ENCODE measurements at places on chromosomes 1 and 21.

- DNase-seq: no peak
Measured at GRCh38 chr1:185939142-185939541, 205.0 kb downstream of the HMCN1 start.

- DNase-seq: no peak
Measured at GRCh38 chr1:59422921-59423575, 126.2 kb downstream of the FGGY start.

- no peak for DNase-seq
Measured at GRCh38 chr1:162709870-162710269, 77.6 kb downstream of the DDR2 start.

- DNase-seq: no peak
Measured at GRCh38 chr1:242002510-242002909, 3.6 kb upstream of the MAP1LC3C start.

DNA sequence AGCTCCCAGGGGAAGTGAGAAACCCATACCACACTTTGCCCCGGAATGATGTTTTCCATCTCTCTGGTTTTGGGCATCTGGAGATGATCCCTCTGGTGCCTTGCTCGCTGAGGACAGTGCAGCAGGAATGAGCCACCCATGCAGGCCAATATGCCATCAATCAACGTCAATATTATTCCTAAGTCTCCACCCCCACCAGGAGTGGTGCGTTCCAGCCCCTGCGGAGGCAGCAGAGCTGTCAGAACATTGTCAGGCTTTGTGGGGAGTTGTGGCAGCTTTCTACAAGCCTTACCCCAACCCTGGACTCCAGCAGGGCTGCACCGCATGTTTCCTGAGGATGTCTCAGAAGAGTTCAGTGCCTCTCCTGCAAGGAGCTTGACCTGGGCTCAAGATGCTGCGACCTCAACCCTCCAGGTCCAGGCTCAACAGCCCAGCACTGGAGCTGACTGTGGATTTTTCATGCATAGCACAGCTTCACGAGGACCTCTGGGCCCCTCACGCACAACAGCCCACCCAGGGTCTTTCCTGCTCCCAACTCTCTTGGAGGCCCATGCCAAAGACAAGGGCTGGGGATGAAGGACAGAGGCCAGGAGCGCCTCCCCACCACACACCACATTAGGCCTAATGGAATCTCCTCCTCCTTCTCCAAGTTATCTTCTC lies 67.5 kb downstream of the PSMG1 start:
- DNase-seq: no peak

- no peak for DNase-seq
Measured at GRCh38 chr1:153752571-153753195, 22.5 kb upstream of the SLC27A3 start.

- DNase-seq: no peak
Measured at GRCh38 chr1:10635085-10635896, 160.5 kb downstream of the PEX14 start.

DNA sequence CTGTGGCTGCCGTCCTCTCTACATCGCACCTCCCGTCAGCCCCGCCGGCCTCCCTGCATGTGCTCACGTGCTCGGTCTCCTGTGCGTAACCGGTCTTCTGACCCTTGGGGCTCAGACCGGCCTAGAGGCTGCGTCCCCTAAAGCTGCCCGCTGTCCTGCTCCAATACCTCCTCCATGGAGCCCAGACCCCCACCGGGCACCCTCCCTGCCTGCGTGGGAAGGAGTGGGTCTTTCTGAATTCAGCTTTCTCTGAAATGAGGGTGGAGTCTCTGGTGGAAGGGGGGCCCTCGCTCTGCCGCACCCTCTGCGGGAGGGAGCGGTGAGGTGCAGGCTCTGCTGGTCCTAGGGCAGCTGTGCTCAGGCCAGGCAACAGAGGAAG lies 18.7 kb upstream of the POFUT2 start:
- DNase-seq: no peak

GRCh38 chr1:58818075-58818474 lies 34.2 kb upstream of the JUN start:
- no peak for DNase-seq

GRCh38 chr1:154994269-154994587 lies 842 bp downstream of the LENEP start:
- no peak for DNase-seq

DNA sequence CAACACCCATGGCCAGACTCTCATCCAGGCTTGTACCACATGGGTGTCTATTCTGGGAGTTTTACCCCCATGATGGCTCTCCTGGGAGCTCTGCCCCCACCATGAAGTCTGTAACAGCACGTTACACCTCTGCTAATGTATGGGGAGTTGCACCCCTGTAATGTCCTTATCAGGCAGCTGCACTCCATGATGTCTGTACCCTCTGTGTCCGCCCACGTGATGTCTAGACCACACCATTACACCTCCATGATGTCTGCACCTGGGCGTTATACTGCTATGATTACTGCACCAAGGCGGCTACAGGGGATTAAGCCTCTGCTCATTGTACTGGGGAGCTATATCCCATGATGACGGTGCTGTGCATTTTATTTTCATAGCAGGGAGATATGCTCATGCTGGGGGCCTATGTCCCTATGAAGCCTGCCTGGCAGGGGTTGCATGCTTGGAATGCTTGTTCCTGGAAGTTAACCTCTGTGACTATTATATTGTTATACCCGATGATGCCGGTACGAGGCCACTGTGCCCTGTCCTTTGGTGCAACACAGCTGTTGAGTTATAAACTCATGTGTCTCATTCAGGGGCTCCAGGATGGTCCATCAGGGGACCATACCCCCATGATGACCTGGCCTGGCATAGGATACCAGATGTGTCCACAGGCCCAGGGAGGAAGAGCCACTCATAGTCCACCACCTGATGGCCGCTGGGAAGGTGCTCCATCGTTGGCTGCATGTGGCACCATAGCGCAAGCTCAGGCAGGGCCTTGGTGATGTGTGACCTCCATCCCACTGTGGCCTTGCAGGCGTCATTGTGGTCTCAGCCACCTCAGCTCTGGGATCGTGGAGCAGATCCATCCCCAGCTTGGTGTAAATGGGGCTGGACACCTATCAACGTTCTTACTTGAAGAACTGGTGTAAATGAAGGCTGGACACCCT lies 12.1 kb downstream of the PTPRF start:
- no peak for DNase-seq

DNA sequence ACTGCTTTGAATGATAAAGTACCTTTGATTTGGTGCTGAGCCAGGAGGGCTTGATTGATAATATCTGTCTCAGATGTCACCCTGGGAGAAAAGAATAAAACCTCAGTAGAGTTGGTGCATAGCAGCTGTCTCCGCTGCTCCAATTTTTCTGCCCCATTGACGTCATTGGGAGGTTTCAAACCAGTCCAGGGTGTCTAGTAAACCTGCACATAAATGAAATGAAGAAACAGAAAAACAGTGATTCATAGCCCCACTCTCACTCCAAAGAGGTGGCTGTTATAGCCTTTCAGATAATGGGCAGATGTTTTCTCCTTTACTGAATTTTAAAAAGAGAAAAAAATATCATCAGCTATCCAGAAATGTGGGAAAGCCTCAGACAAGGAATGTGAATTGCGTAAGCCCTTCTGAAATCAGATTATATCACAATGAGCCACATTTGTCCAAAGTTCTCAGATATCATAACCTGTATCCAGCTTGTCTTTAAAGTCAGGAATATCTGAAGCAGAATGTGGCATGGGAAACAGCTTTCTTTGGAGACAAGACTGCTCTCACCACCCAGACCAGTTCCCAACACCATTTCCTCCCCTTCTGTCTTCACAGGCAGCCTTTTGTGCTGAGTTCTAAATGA lies 351.3 kb upstream of the SGIP1 start:
- DNase-seq: no peak

- DNase-seq: no peak
Measured at GRCh38 chr21:46071082-46071481, 26.8 kb upstream of the COL6A2 start.

DNA sequence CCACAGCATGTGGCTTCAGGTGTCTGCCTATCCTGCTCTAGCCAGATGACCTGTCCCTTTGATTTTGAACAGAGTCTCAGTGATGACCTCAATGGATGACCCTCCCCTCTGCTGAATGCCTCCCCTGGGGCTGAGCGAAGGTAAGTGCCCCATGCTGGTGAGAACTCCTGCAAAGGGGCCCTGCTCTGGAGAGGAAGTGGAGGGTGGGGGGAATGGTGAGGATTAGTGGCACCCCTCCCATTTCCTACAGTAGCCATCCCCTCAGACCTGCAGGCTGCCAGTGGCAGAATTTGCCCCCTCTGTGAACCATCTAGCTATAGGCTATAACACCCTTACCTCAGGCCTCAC lies 3.7 kb upstream of the PMVK start:
- no peak for DNase-seq

GRCh38 chr1:221983444-221983843 lies 241.6 kb upstream of the DUSP10 start:
- DNase-seq: no peak

All from AG09319 (cell line).